ENCODE measurements at places on chromosomes 1 and 21.
A peak's percentile ranks its signal among the peaks of the same experiment; 100 is the strongest.

DNA sequence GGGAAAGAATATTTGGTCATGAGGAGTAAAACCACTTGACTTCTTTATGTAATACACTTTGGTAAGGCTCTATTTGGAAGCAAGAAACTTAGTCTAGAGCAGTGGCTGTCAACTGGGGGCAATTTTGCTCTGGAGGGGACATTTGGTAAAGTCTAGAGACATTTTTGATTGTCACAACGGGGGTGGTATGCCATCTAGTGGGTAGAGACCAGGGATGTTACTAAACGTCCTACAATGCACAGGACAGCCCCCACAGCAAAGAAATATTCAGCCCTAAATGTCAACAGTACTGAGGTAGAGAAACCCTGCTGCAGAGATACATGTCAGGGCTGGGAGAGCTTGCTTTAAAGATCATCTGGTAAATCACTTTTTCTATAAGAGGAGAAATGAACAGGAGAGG is 13.5 kb downstream of the FUCA1 start:
- DNase-seq = peak; percentile 73

- peak; percentile 3 for DNase-seq
Observed at GRCh38 chr1:241408170-241408569, 51.2 kb upstream of the RGS7 start.

GRCh38 chr1:220966041-220966440 is 86.8 kb downstream of the HLX start:
- DNase-seq = peak; percentile 62

DNA sequence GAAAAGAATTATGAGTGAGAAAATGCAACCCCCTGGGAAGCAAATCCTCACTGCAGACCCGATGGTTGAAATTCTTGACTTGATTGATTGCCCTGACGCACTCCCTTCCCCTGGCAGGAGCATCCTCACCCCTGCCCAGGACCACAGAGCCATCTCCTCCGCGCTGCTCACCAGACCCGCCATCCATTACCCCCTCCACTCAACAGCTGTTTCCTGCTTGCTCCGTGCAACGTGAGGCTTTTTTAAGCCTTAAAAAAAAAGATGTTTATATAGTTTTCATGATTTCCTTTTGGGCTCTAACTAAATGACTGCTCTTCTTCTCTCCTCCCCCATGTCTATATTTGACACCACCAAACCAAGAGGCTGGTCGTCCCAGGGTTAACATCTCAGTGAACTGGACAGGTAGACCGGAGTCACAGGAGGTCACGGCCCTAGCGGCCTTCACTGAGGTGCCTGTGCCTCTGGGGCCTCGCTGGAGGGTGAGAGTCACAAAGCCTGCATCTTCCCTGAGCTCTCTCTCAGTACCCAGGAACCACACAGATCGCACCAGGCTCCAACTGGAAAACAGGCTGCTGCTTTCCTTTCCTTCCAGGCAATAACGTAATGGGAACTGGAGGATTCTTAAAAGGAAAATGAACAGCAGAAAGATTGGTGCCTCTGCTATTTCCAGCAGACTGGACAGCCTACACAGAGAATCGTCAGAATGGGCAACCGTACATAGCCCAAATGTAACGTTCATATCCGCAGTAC is 49.8 kb downstream of the ZBTB18 start:
- DNase-seq = no peak
